ENCODE measurements at places on chromosomes 11 and 22.

- no peak for DNase-seq
Measured at GRCh38 chr11:27292637-27293010, 70.4 kb downstream of the CCDC34 start.

DNA sequence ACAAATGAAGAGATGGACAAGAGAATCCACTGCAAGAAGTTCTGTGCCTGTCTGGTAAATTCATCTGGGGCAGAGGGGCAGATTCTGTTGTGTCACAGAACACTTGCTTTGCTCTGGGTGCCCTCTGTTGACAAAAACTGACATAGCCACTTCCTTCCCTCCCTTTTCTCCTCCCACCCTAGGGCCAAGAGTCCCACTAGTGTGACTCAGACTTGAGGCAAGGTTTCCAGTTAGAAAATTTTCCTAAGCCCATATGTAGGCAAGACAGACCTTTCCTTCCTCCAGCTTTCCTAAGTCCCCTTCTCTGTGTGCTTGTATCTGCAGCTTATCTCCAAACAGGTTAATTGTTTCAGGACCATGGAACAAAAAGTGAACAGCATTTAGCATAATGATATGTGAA, 106.8 kb downstream of the RBFOX2 start:
- DNase-seq = no peak

DNA sequence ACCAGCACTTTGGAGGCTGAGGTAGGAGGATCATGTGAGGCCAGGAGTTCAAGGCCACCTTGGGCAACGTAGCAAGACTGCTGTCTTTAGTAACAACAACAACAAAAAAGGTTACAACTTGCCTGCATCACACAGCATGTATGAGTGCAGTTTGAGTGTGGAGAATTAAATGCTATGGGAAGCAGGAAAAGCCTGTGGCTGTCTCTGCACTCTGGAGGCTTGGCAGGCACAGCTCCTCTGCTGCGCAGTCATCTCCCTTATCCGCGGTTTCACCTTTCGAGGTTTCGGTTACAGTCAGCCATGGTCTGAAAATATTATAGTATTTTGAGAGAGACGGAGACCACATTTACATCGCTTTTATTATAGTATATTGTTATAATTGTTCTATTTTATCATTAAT, 2.9 kb downstream of the MICAL2 start:
- no peak for DNase-seq

- DNase-seq = no peak
Measured at GRCh38 chr11:46982797-46983452, 46.4 kb downstream of the CSTPP1 start.

DNA sequence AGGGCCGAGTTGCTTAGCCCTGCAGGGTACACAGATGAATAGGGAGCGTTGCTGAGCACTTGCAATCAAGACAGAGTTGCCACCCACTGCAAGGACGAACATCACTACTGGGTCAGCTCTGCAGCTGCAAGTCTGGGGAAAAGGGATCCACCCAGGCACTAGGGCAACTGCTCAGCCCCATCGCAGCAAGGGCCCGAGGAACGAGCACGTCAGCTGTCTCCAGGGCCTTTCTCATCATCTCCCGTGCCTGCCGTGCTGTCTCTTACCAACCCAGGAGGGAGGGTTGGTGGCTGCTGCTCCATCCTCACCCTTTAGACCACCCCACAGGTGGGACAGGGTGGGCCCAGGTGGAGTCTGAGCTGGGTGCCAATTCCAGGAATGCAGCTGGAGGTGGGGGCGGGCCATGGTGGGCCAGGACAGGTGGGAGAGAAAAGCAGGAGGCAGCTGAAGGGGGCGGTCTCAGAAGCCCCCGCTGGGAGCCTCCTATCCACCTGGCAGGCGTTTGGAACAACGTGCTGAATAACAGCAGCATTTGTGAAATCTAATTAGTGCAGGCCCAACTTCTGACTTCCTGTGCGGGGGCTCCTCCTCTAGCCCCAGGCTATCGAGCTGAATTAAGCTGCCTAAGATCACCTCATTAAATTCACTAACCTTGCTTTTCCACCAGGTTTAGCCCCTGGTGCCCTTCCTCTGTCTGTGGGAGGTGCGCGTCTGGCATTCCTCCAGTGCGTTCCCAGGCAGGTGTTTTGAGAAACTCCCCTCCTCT, 252.5 kb downstream of the ST3GAL4 start:
- no peak for DNase-seq

DNA sequence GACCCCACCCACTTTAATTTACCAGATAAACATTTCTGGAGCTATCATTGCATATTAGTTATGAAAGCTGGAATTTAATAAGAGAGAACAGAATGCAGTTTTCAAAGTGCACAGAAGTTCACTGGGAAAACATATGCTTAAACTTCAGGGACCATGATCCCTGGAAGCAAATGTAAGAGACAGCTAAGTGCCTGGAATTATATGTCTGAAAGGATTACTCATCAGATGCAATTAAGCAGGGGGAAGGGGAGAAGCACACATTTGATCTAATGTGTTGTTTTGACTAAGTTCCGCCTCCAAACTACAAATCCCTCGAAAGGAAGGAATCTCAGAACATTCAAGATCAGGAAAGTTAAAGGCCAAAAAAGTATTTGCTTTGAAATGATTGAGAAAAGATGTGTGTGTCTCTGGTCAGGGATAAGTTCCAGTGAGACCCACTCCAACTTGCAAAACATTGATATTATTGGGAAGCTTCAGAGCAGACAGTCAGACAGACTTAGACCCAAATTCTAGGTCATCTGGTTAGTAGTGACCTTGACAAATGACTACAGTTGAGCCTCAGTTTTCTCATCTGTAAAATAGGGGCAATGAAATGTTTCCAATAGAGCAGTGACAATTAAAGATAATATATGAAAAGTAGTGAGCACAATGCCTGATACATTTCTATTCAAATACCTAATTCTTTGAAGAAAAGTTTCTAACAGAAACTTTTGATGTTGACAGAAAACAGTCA, 147.6 kb downstream of the ME3 start:
- no peak for DNase-seq

- no peak for DNase-seq
Measured at GRCh38 chr11:88203604-88204003, 28.4 kb upstream of the RAB38 start.

- no peak for DNase-seq
Measured at GRCh38 chr11:60921259-60921658, 3.0 kb upstream of the TMEM132A start.

DNA sequence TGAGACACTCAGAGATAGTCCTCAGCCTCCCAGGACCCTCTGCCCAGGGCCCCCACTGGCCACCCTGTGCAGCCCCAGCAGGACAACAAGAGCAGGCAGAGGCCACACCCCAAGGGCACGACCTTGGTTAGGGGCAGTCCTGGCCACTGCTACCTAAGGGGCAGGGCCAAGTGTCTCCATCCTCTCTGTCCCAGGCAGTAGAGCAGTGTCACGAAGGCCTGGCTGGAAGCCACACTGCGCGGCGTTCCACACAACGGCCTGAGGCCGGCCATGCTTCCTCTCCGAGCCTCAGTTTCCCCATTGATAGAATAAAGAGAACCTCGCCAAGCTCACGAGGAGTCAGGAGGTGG, 1074.3 kb downstream of the BRD1 start:
- DNase-seq = peak; percentile 47

DNA sequence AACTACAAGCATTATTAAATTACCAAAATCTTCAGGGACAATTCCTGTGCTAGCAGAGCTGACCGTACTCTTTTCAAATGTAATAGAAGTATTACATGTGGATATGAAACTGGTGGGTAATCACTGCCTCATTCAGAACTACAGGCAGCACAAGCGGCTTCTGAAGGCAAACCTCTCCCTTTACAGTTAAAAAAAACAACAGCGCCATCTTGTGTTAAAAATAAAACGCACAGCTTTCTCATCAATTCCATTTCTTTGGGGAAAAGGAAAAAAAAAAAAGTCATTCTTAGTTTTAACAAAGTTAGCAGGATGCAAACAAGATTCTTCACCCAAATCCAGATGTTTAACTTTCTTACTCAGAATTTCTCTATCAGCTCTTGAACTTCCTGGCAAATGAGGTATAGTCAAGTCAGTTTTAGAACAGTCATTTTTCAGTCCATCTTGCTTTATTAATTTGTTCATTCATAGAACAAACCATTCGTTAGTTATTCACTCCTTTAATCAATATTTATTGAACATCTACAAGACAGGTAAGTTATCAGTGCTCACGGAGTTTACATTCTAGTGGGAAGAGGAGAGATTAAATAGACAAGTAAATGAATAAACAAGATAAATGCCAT, 331.8 kb upstream of the MPPED2 start:
- no peak for DNase-seq

DNA sequence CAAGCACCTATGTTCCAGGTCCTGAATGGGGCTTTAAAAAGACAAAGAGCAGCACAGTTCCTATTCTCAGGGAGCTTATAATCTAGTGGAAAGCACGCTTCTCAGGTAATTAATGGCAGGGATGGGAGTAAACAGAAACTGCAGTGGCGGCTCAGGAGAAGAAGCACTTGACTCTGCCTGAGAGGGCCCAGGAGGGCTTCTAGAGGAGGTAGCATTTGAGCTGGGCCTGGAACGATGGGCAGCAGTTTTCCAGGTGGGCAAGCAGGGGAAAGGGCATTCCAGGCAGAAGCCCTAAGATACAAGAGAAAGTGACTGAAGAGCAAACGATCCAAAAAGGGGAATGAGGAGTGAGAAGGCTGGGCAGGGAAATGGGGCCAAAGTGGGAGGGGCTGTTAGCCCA, 37.1 kb upstream of the CHST1 start:
- DNase-seq = no peak

DNA sequence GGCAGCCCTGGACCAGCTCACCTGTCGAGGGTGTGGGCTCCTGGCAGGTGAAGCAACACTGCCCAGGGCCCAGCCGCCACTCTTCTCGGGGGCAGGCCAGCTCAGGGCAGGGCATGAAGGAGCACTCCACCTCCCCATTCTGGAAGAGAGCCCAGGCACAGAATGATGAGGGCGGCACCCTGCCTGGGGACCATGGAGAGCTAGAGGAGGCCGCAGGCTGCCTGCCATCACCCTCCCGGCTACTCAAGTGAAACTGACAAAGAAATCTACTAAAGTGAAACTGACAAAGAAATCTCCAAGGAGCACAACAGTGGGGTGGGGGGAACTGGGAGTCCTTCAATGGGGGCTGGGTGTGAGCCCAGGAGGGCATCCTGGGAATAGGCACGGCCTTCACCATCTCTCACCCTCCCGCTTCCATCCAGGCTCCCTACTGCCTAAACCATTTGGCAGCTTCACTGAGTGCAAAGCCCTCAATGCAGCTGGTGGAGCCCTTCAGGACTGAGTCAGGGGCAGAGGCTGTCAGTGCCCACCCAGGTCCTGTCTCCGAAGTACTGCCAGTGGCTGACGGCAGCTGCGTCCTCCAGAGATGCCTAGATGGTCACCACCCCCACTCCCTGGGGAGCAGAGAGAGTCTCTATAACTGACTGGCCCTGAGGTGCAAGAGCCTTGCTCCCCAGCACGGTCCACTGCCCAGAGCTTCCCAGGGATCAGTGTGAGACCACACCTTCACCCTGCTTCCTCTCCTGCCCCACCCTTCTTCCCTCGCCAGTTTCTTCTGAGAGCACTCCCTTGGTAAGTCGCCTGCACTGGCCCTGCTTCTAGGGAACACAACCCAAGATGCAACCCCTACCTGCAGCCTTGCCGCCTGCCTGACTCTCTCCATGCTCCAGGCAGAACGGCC, 21.7 kb downstream of the VWCE start:
- no peak for DNase-seq

DNA sequence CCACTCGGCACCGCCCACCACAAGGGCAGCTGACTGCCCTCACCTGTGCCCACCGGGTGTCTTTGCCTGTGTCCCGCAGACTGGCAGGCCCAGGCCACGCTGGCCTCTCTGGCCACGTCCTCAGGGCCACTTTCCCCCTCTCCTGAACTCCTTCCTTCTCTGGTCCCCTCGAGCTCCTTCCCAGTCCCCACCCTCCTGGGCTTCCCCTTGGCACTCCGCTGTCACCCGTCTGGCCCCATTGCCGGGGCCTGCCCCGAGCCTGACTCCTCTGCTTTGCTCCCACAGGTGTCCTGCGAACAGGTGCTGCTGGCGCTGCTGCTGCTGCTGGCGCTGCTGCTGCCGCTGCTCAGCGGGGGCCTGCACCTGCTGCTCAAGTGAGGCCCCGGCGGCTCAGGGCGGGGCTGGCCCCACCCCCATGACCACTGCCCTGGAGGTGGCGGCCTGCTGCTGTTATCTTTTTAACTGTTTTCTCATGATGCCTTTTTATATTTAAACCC, 14.2 kb downstream of the MCAT start:
- DNase-seq = no peak

DNA sequence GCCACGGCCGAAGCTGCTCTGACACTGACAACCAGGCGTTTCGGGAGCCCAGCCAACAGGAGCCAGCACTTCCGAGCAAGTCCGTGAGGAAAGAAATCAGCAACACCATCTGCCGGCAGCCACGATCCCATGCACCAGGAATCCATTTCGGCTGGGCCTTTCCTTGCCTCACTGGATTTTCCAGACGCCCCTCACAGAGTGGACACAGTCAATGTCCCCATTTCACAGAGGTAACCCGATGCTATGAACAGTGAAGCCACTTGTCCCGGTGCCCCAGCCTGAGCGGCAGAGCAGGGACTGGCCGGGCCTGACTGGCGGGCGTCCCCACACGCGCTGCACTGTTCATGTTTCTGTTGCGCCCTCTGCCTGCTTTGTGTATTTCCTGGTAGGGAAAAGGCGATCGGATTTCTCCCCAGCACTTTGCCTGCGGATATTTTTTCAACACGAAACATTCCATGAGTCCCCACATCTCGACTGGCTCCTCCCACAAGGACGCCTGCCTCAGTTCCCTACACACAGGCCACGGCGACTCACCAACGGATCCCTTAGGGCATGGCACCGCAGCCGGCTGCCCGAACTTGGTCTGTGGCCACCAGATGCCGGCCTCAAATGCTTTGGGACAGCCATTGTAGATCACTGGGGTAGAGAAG, 55.3 kb downstream of the TRMU start:
- DNase-seq = no peak

GRCh38 chr11:13972043-13972910, 9.8 kb downstream of the SPON1 start:
- DNase-seq = no peak

DNA sequence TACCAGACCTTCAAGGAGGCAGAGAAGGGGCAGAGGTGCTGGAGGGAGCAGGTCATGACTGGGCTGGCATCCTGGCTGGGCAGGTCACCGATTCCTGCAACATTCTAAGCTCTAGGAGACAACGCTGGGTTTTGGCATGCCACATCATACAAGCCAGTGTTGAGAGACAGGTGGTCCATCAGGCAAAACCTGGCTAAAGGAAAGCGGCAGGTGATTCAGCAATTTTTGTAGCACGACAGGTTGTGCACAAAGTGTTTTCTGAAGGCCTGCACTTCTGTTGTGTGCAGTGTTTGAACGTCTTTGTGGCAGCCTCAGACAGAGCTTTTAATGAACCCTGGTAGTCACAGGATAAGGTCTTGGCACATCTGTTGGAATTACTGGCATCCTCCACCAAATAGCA, 69.9 kb upstream of the BID start:
- DNase-seq = no peak

DNA sequence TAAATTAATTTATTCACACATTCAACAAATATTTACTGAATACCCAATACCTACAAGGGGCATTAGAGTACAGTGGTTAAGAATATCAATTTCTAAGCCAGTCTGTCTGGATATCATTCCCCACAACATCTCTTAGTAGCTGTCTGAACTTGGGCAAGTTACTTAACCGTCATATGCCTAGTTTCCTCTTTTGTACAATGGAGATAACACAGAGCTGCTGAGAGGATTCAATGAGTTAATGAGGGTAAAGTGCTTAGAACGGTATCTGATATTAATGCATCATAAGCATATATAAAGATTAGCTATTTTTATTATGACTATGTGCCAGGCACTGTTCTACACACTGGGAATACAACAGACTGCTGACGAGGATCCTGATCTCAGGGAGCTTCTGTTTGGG, 116.4 kb downstream of the APOL5 start:
- DNase-seq = no peak
